ENCODE measurements at places on chromosomes 3 and 15.

GRCh38 chr3:4061783-4062360 is 241.3 kb upstream of the SETMAR start:
- DNase-seq = no peak

GRCh38 chr3:187769771-187770170 is 24.5 kb upstream of the BCL6 start:
- DNase-seq = no peak

- DNase-seq = no peak
Observed at GRCh38 chr15:92663250-92663951, 7.8 kb upstream of the FAM174B start.

DNA sequence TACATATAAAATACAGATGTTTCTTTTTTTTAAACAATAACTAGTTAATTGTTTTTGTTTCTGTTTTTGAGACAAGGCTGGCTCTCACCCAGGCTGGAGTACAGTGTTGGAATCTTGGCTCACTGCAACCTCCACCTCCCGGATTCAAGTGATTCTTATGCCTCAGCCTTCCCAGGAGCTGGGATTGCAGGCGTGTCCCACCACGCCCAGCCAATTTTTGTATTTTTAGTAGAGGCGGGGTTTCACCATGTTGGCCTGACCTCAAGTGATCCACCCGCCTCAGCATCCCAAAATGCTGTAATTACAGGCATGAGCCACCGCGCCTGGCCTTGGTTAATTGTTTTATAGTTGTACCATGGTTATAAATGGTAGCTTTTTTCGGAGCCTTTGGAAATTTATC is 72.3 kb downstream of the PIAS1 start:
- no peak for DNase-seq

- no peak for DNase-seq
Observed at GRCh38 chr15:57849317-57849716, 142.8 kb downstream of the POLR2M start.

DNA sequence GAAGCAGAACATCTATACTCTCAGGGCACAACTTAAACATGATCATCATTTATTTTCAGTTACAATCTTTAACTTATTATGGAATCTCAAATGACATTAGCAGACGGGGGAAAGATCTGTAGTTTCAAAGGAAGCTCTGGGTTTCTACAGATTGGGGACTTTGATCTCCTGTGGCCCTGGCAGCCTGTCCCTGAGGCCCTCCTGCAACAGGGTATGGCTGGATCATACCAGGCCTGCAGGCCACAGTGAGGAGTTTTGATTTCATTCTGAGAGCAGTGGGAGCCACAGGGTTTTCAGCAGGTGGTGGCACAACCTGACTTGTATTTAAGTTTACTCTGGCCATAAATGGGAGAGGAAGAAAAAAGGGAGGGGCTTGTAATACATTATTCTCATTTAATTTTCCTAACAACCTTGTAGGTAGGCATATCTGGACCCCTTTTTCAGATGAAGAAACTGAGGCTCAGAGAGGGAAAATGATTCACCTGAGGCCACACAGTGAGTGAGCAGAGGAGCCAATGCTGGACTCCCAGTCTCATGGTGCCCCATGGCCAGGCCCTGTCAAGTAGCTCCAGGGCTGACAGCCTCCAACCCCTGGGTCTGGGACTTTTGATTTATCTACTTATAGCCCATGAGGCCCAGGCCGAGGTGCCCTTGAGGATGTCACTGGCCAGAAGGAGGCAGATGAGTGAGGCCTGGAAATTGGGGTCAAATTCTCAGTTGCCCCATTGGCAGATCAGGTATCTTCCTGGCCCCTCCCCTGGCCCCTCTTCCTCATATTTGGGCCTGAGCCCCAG is 71.0 kb downstream of the ATP2B2 start:
- DNase-seq = no peak

DNA sequence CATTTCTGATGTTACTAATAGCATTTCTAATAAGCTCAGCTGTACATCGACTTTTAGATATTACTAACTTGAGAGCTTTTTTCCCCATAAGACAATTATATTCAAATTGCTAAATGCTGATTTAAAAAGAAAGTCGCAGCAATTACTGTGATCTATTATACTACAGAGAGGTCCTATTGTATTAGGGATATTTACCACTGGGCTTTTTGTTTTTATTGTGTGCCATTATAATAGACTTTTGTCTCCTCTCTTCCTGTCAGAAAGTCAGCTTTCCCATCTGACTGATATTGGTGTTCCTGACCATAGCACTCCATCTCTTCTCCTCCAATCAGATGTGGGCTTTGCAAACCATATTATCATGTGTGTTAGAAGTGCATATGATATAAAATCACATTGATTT is 27.2 kb upstream of the RYR3 start:
- no peak for DNase-seq

DNA sequence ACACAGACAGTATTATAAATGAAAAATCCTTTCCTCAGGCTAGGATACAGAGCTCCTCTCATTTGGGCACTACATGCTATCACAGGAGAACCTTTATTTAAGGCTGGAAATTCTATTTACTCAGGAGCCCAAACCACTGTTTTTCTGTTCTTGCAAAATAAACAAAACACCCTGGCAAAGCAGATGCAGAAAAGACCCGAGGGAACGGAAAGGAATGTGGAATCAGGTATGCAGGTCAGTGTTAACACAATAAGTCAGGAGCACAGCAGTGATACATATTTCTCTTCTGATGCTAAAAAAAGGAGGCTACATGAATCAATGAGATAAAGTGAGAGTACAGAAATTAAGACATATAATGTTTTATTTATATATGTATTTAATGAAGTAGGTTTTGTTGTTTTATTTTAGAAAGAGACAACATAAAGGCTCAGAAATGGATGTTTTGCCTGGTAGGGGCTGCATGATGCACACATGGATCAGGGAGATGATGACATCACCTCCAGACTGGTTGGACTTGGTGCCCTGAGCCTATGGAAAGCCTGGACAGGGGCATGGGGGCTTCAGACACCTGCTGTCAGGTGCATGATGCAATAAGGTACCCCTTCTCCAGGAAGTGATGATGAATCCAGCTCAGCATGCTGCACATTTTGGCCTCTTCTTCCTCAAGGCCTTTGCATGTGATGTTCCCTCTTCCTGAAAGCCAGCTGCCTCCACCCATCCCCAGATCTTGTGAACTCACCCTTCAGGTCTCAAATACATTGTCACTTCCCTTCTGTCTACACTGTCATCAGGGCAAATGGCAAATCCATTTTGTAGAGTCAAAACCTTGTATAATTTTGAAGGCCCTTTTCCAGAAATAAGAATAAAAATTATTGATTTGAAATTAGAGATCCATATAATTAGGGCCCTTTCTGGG is 19.1 kb upstream of the RBP1 start:
- no peak for DNase-seq

DNA sequence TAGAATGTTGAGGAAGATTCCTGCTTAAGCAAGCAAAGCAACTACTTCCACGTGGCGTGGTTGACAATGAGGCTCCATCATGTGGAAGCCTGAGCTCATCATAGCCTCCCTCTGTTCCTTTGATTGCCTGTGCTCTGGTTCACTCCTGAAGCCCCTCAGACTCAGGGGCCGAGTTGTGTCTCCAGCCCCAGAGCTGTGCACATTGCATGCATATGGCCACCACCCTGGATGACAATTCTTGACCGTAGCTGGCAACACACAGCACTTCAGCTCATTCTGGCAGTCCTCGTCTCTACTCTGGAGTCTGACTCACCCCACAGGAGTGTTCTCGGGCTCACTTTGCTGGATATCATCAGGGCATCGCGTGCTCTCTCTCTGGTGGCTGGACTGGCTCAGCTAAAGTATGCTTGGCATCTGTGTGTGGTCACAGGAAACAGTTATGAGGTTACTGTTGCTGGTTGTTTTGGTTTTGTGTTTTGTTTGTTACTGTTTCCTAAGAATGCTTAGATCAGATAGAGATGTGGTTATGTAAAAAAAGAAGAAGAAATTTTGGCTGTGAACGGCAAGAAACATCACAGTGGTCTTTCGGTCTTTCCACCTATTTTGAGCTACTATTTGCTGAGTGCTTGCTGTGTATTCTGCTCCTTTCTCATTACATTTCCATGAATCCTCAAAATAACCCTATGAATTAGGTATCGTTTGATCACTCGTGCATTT is 41.6 kb upstream of the MRPS22 start:
- peak; percentile 98 for DNase-seq

DNA sequence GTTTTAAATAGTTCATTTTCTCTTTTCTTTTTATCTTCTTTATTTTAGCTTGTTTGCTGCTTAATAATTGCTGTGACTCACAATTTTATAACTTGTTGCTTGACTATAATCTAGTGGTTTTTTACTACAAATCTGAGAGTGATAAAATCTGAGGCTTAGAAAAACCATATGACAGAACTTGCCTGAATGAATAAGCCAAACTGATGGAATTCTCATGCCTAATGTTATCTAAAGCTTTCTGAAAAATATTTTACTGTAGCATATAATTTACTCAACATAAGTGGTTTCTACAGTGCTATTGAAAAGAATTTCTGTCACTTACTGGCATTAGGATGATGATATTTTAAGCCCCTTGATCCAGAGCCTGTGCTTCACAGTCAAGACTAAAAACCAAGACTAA is 175.1 kb downstream of the VGLL3 start:
- no peak for DNase-seq

DNA sequence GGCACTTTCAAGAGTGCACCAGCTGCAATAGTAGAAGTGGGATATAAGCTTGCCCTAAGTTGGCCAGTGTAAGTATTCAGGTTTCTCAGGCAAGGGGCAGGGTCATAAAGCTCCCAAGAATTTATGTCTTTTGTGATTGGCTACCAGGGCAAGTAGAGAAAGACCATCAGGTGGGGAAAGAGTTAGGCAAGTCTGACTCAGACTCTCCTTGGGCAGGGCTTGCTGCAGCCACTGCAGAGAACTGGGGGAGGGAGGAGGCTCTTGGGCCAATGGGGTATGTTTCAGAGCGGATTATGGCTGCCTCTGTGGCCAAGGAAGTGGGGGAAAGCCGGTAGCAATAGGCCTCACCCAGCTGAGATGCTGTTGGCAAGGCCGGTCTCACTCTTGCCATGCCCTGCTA is 44.6 kb upstream of the SLC25A36 start:
- DNase-seq = peak; percentile 22

GRCh38 chr15:39581242-39581792 is 438 bp downstream of the THBS1 start:
- no peak for DNase-seq

- peak; percentile 64 for DNase-seq
Observed at GRCh38 chr3:39208463-39209055, 16.2 kb upstream of the XIRP1 start.

DNA sequence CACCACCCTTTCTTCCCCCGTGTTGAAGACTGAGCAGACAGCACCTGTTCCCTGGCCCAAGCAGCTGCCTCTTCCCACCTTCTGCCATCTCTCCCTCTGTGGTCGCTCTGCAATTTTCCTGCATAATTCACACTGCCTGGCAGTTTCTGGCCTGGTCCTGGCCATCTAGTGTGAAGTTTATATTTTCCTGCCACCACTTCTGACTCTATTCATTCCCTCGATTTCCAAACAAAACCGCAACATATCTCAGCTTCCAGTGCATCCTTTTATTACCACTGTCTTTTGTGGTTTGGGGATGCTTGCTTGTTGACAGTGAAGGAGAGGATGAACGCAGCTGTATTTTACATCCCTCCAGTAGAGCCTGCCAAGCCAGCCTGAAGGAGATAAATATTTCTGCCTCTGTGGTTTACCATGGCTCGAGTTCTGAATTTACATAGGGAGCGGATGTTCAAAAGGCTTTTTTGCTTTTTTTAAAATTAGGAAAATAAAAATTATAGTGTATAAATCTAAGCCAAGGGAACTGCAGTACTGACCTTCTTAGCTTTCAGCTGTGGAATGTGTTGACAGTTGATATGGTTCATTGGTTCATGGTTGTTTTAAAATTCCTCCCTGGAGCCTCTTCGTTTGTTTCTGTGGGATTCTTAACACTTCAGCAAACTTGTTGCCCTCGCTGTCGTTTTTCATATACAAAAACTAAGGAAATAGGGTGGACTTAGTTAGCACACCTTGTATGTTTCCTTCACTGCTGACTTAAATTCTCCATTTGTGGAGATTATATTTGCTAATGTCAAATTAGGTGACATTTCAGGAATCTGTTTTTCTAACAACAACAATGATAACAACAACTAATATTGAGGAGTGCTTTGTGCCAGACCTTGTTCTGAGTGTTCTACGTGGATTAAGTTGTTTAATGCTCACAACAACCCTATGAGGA is 250.5 kb downstream of the ADAMTSL3 start:
- DNase-seq = peak; percentile 15

DNA sequence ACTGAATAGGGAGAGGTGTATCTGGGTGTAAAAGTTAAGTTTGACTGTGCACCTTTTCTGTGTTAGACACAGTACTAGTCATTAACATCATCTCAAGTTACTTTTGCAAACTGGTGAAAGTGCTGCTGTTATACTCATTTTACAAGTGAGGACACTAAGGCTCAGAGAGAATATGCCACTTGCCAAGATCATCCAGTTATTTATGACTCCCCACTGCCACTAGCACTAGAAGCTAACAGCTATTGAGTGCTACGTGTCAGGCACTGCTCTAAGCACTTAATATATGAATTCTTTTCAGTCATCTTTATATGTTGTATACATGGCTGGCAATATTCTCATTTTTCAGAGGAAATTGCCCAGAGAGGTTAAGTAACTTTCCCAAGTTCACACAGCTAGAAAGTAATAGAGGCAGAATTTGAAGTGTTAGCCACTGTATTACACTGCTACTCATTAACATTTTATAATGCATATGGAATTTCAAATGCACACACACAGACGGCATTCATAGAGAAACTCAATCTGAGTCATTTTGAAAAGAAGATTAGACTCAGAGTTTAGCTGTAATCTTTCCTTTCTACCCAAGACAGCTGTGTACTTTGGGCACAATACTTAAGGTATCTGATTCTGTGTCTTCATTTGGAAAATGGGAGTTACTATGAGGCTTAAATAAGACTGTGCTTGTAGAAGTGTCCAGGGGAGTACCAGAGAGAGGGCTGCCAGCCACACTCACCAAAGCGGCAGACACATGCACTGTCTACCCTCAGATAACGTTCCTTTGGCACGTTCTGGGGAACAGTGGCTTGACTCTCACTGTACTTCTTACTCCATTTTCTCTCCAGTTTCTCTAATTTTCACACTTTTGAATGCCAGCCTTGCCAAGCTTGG is 1.3 kb upstream of the MASP1 start:
- DNase-seq = peak; percentile 15

GRCh38 chr3:57132674-57133073 is 32.5 kb downstream of the IL17RD start:
- no peak for DNase-seq

Data from cardiac fibroblast (primary cell).